ENCODE measurements at places on chromosomes 7 and 10.

DNA sequence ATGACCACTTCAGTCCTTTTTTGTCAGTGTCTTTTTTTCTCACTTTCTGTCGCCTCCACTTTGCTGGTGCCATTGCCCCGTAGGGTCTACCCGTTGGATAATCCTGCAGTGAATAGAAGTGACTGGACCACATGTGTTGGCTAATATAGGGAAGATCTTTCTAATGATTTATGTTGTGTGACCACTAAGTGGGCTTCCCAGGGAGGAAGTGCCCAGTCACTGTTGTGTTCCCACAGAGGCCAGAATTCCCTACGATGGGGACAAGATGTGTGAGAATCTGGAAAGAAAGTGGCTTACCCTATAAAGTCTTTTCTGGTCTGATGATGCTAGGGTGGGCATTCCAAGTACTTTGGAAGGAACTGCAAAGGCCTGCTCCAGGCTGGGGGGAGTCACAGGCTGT is 28.4 kb upstream of the SMC3 start:
- DNase-seq: no peak

GRCh38 chr10:82251222-82251906 is 376.4 kb downstream of the NRG3 start:
- DNase-seq: no peak

DNA sequence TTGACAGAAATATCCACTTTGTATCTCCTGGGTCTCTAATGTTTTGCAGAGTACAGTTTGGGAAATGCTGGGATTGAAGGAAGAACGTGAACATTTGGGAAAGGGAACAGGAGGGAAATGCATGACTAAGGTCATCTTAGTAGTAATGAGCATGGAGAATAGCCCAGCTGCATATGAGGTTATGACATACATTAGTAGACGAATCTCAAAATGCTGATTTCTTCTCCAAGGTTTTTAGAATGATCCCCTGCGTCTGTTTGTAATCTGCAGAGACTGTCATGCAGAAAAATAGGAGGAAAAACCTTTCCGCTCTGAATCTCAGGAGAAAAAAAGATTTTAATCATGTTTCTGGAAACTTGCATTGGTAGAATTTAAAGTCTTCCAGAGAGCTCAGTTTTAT is 133.6 kb downstream of the PPP1R9A start:
- no peak for DNase-seq

- DNase-seq: peak; percentile 44
These were observed 163.1 kb downstream of the PRKCQ start for GRCh38 chr10:6416892-6417512.

DNA sequence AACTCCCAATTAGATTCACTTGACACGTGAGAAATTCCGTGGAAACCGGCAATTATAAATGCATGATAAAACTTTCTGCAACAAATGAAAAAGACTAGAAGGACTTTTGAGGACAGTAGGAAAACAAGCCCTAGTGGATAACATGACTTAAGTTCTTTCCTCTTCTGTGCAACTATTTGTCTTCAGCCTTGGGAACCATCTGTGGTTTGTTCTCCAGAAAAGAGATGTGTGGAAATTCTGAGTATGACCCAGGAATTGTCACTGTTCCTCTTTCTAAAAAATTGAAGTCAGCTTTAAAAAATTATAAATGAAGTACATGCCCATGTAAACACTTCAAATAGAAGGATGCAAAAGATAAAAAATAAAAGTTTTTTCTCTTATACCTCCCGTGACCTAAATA is 128.6 kb upstream of the SVIL start:
- DNase-seq: no peak

DNA sequence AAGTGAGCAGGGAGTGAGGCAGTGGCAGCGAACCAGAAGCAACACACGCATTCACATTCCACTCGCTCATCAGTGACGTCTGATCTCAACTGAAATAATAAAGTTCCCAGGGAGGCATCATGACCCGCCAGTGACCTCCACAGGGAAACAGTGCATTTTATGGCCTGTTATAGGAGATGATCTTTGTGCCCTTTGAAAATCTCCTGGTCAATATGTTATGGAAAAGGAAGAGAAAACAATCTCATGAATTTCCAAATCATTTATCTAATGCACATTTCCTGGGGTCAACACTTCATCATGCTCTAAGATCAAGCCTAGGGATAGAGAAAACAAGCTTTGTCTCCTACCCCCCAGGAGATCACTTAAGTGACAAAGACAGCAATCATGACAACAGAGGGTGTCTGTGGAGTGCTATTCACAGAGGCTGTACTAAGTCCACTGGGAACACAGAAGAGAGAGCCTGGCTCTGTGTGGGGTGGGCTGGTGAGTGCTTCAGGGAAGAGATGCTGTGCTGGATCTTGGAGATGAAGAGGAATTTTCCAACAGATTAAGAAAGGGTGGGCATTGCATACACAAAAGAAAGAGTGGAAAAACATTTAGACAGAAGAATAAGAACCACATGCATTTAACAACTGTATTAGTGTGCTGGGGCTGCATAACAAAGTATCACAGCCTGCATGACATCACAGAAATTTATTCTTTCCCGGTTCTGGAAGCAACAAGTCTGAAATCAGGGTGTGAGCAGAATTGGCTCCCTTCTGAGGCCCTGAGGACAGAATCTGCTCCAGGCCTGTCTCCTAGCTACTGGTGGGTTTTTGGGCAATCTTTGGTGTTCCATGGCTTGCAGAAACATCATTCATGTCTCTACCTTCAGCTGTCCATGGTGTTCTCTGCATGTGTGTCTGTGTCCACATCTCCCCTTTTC is 613.9 kb upstream of the IGFBP3 start:
- DNase-seq: peak; percentile 77

GRCh38 chr7:44307905-44308595 is 17.3 kb downstream of the CAMK2B start:
- no peak for DNase-seq

DNA sequence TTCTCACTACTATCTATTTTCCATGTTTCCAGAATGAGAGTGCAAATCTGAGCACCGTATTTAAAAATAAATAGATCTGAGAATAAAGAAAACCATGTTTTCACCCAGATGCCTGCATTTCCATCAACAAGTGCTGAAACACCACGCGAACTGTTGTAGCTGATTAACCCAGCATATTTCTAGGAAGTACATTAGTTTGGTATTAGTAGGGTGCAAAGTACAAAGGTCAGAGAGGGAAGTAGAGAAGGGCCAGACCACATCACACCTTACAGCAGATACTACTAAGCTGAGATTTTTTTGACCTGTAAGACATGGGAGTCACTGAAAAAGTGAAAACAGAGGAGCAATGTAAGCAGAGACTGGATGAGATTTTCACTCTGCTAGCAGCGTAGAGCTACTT is 181.3 kb downstream of the IMMP2L start:
- DNase-seq: no peak

DNA sequence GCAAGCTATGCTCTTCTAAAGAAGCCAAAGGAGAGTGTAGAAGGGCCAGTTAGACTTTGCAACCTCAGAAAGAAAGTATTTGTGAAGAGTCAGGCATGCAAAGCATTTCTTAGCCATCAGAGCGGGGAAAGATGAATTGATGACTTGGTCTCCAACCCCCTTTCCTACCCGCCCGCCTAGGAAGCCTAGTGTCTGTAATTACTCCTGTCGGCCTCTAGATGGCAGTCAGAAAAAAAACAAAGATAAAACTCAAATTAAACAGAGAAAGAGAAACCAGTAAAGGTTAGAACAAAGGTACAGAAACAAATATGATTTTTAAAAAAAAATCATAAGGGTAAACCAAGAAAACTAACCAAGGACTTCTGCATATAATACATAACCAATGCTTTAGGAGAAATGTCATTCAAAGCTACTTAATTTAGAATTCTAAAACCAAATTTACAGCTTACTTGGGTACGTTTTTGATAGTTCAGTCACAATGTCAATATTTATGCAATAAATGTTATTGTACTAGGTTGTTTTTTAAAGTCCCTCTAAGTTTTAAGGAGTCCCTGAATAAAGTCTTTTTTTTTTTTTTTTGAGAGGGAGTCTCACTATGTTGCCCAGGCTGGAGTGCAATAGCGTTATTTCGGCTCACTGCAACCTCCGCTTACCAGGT is 97.6 kb downstream of the LYZL1 start:
- peak; percentile 49 for DNase-seq

DNA sequence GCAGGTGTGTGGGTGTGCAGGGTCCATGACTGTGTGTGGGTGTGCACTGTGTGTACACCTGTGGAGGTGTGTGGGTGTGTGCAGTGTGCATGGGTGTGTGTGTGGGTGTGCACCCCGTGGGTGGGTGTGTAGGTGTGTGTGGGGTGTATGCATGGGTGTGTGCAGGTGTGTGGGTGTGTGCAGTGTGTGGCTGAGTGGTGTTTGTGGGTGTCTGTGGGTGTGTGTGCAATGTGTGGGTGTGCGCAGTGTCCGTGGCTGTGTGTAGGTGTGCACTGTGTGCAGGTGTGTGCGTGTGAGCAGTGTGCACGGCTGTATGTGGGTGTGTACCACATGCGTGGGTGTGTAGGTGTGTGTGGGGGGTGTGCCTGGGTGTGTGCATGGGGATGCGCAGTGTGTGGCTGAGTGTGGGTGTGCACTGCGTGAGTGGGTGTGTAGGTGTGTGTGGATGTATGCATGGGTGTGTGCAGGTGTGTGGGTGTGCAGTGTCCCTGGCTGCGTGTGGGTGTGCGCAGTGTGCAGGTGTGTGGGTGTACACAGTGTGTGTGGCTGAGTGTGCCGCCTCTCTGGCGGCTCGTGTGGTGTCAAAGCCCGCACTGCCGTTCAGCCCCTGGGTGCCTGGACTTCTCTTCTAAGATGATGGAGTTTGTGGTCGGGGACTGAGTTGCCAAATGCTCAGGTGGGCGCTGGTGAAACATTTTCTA is 208.3 kb downstream of the DNAJB6 start:
- no peak for DNase-seq

DNA sequence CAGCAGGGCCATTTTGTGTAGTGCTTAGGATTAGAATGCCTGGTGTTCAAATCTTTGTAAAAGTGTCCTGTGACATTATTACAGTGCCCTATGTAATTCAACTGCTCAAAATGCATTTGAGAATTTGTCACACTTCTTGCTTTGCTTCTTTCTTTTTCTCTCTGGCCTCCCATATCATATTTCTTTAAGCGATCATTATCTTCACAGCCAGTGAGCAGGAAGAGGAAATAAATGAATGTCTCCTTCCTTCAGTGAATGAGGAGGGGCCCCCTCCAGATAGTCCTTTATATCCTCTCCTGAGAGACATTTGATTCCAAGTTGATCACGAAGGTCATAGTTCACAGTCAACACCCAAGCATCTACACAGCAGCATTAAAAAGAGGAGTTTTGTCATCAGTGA is 425.1 kb upstream of the NPVF start:
- DNase-seq: no peak

GRCh38 chr7:68291710-68292109 is 1295.1 kb downstream of the TYW1 start:
- DNase-seq: no peak

DNA sequence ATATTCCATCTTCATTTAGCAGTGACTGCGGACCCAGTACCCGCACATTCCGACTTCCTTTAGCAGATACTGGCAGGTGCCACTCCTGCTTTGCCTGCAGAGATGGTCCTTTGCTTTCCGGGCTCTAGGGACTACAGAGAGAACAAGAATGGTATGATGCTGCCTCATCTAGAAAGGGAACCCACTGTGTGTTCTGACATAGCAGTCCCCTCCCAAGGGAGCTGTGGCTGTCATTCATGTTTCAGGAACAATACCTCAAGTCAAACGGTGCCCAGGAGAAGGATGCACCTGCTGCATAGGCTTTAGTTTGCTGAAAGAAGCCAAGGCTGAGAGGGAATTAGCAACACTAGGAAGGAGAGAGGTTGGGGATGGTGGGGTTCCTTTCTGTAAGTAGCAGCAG is 15.9 kb upstream of the TMEM72 start:
- no peak for DNase-seq
